ENCODE measurements at places on chromosomes 1 and 21.

- no peak for DNase-seq
These were observed 46.9 kb downstream of the ARHGEF10L start for GRCh38 chr1:17586172-17586964.

DNA sequence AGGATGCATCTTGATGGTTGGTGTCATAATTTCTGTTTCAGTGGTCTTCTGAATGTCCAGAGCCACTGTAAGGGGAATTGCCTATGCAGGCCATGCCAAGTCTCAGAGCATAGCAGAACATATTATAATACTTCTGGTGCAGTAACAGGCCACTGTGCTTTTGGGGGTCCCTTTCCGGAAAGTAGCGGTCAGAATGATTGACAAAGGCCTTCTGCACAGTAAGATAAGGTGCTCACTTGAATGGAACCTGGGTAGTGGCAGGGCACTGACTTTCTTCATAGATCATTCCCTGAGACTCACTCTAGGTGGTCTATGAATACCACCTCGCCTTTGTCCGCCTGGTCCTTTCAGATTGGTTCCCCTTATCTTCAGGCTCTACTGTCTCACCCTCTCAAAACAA, 28.9 kb downstream of the RWDD3 start:
- no peak for DNase-seq

- no peak for DNase-seq
These were observed 3.5 kb downstream of the KISS1 start for GRCh38 chr1:204192589-204193352.

DNA sequence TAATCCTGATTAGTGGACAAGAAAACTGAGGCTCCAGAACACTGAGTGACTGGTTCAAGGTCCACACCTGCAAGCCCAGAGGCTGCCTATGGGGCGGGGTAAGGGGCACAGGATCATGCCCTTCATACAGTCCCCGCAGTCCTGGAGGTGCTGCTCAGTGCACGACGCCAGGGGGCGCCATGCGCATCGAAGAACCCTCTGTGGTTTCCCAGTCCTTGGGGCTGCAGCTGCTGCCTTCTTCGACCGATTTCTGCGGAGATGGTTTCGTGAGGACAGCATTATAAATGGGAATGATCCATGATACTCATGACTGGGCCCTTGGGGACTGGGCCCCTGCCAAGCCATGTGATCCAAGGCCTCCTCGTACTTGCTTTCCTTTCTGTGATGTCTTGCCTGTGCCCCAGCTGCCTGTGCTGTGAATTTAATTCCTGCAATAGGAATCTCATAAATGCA, 37.1 kb upstream of the ARHGEF10L start:
- DNase-seq = no peak

- no peak for DNase-seq
These were observed 39.8 kb upstream of the ZBTB18 start for GRCh38 chr1:244011271-244011670.

DNA sequence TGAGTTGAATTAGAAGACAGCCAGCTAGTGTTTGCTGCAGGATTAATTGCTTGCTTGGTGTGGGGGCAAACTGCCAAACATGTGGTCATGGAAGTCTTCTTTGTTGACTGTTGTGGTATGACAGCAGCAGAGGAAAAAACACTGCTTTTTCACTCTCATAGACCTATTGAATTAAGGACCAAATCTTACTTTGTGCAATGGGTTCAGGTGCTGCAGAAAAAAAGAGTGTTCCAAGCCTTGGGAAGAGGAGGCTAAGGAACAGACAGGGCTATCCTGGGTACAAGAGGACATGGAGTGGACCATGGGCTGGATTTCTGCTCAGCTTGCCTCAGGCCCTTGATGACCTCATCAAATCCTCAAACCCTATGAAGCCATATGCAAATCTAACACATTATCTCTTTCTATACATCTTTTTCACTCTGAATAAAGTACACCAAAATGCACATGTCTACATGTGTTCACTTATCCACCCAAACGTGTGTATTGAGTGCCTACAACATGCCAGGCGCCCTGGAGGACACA, 61.5 kb downstream of the SIPA1L2 start:
- no peak for DNase-seq
